ENCODE measurements at places on chromosomes 13 and 19.

GRCh38 chr19:15575406-15575805, 39.6 kb upstream of the CYP4F8 start:
- DNase-seq: no peak

DNA sequence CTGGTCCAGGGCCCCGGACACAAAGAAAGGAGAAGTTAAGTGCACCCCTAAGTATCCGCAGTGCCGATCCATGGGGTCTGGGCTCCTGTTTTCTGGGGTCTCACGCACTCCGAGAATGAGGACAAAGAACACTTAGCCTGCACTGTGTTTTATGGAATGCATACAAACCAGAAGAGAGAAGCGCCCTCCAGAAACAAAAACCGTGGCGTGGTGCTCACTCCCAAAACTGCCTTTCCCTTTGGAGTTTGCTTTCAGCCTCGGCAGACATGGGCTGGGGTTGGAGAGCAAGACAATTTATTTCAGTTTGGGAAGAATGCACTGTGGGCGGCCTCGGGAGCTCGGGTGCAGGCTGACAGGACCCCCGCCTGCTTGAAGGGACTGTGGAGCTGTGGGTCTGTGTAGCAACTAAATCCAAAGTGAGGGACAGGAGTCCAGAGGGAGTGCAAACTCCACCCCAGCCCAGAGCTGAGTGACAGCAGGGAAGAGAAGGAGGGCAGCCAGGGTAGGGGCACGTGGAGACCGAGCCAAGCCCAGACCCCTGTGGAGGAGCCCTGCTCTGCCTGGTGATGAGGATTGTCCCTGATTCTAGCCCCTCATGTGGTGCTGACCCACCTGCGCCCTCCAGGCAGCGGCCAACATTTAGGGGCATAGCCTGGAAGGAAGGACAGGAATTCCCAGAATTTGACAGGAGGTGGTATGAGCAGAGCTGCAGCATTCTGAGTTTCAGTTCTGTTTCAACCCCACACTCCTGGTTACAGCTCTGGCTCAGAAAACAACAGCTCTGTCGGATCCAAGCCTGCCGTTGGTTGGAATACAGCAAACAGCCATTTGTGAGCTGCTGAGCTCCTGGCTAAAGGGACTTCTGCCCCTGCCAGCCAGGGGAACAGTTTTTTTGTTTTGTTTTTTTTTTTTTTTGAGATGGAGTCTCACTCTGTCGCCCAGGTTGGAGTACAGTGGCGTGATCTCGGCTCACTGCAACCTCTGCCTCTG, 37.8 kb upstream of the POP4 start:
- DNase-seq: no peak

DNA sequence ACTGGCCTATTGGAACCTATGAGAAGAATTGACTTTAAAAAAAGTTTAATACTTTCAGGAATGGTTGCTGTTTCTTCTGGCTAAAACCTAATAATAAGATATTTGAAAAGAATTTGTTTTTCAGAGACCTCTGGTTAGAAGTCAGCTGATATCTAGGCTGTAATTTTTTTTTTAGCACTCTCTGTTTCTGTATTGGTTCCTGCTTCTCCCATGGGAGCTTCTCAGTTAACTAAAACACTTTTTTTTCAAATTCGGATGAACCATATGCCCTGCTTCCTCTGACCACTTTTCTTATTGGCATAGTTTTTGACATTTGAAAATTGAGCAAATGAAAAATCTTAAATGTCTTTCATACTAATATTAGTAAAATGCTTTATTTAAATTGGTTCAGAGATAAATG, 163.5 kb upstream of the SLC10A2 start:
- no peak for DNase-seq

GRCh38 chr19:56141417-56141993, 418 bp downstream of the ZNF444 start:
- no peak for DNase-seq

GRCh38 chr13:21583478-21583877, 20.5 kb downstream of the MICU2 start:
- DNase-seq: no peak

All from stimulated activated CD4-positive, alpha-beta T cell treated with anti-CD3 and anti-CD28 coated beads, Interleukin-1b, Interleukin-23, amount 100 ng/mL, for 48 hours (primary cell).